Activated T-helper 1 cell treated with anti-CD3 and anti-CD28 coated beads, Interleukin-2, amount 50 U/mL, for 16 hours (primary cell): ENCODE measurements at places on chromosomes 6 and 20.

- no peak for DNase-seq
Measured at GRCh38 chr6:1798303-1798964, 188.7 kb downstream of the FOXC1 start.

GRCh38 chr6:85496856-85497255 lies 47.0 kb downstream of the NT5E start:
- no peak for DNase-seq

- no peak for DNase-seq
Measured at GRCh38 chr6:165847407-165848085, 184.5 kb upstream of the PDE10A start.

DNA sequence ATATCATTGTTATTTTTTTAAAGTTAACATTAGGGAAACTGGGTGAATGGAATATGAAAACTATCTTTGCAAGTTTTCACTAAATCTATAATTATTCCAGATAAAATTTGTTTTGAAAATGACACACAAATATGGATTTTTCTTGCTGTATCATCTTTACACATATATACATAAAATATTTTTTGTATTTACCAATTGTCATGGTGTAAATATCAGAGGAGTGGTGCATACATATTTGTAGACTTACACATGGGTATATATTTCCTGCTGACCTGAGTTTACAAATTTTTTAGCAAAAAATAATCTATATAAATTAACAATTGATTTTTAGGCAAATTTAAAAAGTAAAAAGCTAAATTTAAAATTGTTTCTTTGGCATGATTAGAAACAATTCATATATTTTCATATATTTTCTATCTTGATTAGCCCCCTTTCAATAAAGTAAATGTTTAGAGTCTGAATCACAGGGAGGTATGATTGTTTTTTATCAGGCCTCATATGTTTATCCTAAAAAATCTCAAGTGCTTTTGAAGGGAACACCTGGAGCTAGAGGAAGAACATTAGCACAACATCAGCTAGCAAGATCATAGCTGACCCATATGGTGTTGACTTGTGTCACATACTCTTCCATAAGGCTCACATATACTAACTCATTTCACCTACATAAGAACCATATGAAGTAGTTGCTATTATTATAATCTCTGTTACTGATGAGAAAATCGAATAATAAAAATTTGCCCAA lies 671.8 kb upstream of the GJE1 start:
- no peak for DNase-seq

- no peak for DNase-seq
Measured at GRCh38 chr6:34485321-34486060, 19.6 kb downstream of the PACSIN1 start.

DNA sequence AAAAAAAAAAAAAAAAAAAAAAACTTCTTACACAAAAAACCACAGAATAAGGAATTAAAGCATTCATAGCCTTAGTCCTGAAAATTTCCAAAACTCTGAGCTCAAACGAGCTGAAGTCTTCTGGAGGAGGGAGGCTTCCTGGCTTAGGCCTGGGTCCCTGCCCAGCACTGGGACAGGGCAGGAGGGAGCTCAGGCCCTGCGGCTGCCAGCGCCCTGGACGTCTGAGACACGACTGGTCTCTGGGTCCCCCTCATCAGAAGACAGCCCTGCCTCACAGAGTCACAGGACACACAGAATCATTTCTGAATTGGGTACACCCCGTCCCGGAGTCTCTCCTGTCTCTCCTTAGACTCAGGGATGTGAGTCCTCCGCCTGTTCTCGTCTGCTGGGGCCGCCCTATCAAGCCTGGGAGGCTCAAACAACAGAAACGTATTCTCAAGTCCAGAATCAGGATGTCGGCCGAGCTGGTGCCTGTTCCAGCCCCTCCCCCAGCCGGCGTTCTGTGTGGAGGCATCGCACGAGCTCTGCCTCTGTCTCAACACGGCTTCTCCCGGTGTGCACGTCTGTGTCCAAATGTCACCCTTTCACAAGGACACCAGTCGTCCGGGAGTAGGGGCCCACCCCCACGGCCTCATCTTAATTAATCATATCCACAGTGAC lies 39.4 kb downstream of the ZBTB46 start:
- DNase-seq = no peak

GRCh38 chr6:106882138-106882537 lies 92.4 kb downstream of the CD24 start:
- no peak for DNase-seq

DNA sequence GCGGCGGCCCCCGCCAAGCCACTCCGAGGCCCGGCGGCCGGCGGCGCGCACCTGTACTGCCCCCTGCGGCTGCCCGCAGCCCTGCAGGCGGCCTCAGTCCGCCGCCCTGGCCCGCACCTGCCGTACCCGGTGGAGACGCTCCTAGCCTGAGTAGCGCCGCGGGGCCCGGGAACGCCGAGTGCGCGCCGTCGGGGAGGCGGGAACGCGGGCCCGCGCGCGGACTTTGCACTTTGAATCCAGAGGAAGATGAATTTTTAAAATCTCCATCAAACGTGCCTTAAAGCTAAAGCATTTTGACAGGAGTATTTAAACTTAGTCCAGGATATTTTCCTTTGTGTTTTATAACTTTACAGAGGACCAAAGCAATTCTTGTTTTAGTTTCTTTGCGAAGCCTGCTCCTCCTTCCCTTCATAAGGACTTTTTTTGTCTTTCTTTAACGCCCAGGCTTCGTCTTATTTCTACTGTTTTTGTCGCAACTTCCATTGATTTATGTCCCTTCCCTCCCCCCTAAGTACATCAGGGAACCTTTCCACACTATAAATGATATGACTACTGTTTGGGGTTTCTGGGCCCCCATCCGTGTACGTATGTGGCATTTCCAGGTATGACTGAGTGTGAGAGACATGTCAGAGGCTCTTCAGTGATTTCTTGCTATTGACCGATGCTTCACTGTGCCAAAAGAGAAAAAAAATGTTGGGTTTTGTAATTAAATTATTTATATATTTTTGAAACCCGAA lies 2.0 kb downstream of the FOXQ1 start:
- no peak for DNase-seq

DNA sequence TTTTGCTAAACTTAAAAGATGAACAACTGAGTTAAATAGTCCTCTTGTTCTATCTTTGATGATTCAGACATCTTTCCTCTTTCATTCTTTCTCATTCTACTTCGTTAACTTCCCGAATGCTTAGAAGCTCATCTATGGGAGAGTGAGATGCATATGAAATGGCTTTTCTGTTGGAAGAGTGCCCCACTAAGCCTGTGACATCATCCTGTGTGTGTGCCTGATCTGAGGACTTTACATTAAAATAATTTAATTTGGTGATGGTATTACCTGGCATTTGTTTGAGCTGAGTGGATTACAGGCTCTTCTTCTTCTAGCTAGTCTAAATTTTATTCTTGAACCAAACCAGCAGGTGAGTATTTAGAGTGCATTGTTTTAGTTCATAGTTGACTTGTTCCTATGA lies 626.5 kb downstream of the QKI start:
- DNase-seq = no peak

- no peak for DNase-seq
Measured at GRCh38 chr20:49631061-49631716, 63.3 kb upstream of the PTGIS start.

- DNase-seq = no peak
Measured at GRCh38 chr6:22126910-22127309, 169.9 kb downstream of the PRL start.

GRCh38 chr6:122107256-122107852 lies 292.1 kb upstream of the HSF2 start:
- no peak for DNase-seq

GRCh38 chr6:113292646-113293422 lies 564.3 kb upstream of the MARCKS start:
- no peak for DNase-seq

DNA sequence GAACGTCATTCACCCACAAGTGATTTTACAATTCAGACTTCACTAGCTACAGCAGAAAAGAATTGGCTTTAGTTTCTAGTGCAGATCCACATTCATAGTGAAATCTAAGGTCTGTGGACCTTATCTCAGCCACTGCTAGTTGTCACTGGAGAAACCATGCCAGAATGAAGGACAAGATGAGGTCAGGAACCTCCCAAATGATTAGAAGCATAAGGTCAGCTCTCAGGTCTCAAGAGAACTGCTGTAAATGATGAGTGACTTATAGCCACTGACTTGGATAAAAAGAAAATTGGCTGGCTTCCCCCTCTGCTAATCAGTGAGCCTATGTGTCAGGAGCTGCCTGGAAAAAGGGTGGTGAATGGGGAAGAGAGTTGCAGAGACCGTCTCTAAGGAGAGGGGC lies 265.3 kb upstream of the BMP2 start:
- DNase-seq = no peak

DNA sequence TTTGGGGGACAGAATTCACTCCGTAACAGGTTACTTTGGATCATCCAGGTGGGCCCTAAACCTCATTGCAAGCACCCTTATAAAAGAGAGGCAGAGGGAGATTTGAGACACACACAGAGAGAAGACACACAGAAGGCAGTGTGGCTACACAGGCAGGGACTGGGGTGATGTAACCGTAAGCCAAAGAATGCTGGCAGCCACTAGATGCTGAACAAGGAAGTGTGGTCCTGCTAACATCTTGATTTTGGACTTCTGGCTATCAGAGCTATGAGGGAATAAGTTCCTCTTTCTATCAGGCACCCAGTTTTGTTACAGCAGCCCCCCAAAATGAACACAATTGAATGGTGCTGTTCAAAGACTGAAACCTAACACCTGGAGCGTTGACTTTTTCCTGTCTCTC lies 191.3 kb upstream of the MYLIP start:
- no peak for DNase-seq

- no peak for DNase-seq
Measured at GRCh38 chr20:63435552-63435951, 36.9 kb downstream of the KCNQ2 start.

- DNase-seq = no peak
Measured at GRCh38 chr20:21129861-21130260, 4.0 kb downstream of the KIZ start.

GRCh38 chr20:37988306-37988954 lies 44.8 kb downstream of the TTI1 start:
- DNase-seq = no peak

DNA sequence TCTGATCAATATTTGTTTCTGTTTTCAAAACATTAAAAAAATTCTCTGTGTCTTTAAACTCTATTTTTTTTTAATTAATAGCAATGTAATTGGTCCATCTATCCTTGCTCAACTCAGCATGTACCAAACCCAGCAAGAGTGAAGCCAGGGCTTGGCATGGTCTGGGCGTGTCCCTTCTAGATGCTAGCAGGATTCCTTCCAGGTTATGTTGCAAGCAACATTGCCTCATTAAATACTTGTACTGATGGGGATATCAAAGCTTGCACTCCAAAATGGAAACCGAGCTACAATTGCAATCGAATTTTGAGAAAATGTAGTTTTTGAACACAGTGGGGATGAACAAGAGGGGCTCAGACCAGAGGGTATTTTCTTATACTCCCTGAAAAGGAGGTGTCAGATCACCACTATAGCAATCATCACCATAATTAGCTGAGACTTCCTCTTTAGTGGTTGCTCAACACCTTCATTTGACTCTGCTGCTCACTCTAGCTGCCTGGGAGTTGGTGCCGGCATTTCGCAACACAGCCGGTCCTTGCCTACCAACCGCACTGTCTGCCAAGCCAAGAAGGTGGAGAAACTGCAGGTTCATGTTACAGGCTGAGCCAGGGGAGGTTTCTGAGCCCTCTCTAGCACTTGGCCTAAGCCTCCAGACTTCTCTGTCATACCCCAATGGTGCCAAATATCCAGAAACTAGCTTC lies 67.8 kb upstream of the RALGAPA2 start:
- no peak for DNase-seq

- no peak for DNase-seq
Measured at GRCh38 chr6:48073976-48074767, 36.8 kb downstream of the PTCHD4 start.

GRCh38 chr20:49394264-49394663 lies 88.2 kb downstream of the KCNB1 start:
- DNase-seq = no peak

DNA sequence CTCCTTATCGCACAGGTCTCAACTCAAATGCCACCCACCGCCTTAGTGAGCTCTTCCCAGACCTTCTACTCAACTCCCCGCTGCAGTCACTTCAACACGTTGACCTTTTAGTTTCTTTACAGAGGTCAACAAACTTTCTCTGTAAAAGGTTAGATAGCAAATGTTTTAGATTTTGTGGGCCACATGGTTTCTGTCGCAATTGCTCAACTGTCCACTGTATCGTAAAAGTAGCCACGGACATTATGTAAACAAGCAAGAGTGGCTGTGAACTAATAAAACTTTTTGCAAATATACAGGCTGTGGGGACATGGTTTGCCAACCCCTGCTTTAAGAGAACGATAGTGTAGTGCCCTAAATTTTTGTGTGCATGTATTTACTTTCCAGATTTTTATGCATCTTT lies 247.6 kb upstream of the TSHZ2 start:
- DNase-seq = no peak

DNA sequence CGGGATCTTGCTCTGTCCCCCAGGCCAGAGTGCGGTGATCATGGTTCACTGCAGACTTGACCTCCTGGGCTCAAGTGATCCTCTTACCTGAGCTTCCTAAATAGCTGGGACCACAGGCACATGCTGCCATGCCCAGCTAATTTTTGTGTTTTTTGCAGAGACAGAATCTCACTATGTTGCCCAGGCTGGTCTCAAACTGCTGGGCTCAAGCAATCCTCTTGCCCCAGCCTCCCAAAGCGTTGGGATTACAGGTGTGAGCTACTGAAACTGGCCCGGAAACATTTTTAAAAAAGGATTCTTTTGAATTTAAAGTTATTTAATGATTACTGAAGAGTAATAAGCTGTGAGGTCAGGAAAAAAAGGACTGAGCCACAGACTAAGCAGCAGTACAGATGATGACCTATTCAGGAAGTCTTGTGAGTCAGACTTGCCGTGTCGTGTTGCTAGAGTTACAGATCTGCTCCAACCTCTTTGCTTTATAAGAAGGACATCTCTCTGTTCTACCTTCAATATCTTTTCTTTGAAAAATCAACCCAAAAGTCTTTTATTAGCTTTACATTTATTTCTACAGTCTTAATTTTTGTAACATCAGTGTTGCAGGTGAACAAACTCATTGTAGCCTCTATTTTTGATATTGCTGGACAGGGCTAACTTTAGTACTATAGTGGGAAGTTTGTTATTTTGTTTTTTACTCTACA lies 108.7 kb downstream of the NCOA3 start:
- no peak for DNase-seq

GRCh38 chr20:32965115-32965514 lies 39.1 kb downstream of the SUN5 start:
- no peak for DNase-seq

GRCh38 chr20:20664795-20665589 lies 47.5 kb downstream of the RALGAPA2 start:
- DNase-seq = no peak

DNA sequence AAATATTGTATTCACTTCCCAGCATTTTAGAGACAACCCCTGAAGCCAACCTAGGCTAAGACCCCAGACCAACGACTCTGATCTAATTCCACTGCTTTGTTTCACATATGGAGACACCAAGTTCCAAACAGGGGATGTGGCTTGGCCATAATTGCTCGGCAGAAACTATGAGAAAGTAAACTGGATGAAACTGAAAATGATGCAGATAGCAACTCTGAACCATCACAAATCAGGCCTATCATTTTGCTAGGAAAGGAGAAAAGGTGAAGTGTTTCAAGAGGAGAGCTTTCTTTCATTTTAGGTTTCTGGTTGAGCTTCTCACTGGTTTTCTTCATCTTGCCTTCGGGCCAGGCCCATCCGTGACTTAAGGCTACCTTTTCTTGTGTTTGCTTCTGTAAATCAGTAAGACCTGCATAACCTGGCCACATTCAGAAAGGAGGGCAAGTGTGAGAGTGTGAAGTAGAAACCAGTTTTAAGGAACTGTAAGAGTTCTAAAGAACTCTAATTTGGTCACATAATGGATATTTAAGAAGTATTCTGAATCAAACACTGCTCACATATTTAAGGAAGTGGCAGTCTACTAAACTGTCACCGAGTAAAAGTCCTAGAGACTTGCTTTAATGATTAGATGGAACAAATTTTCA lies 105.8 kb downstream of the BACH2 start:
- no peak for DNase-seq
